AG09319 (cell line): ENCODE measurements at places on chromosomes 5 and 9.
A peak's percentile ranks its signal among the peaks of the same experiment; 100 is the strongest.

GRCh38 chr9:86734771-86735170 lies 212.5 kb downstream of the GAS1 start:
- DNase-seq, result no peak

DNA sequence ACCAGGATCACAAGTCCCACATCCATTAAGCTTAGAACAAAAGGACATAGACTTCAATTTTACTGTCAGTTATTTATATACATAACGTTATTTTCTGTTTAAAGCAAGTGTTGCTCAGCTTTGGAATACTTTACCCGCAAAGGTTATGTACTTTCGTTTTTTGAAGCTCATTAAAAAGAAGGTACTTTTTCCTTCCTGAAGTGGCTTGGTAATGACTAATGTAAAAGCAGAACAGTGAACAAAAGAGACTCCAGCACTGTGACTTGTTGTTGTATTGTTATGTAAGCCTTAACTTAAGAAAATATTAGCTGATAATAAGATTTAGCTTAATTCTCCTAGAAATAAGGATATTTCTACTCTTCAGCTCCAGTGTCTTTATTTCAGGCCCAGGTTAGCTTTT lies 97.3 kb upstream of the SLCO6A1 start:
- no peak for DNase-seq

DNA sequence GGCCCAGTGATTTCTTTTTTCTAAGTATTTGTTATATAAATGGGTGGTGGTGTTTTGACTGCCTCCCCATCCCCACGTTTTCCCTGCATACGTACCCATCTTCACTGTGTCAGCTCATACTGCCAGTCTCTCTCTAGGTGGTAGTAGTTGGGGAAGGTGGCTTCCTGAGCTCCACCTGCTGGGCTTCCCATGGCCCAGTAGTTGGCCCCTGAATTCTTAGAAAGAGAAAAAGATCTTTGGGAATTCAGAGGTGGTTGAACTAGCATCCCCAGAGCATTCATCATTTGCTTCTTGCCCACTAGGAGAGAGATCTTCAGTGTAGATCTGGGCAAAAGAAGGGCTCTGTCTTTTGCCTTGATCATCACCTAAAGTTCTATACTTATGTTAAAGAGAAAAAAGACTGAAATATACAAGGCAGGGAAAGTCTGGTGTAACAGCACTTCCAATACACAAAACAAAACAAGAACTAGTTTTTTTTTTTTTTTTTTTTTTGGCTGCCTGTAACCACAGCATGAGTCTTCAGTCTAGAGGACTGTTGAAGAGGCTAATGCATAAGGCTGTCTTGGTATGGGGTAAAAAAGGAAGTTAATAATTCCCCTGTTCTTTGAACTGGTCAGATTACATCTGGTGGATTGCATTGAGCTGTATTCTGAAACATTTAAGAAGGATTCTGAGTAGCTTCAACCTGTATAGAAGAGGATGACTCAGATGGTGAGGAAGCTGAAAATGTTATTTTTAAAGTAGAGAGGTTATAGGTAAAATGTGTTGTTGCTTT lies 128.7 kb downstream of the ATG10 start:
- DNase-seq, result no peak

GRCh38 chr5:160460377-160461049 lies 38.9 kb downstream of the PTTG1 start:
- no peak for DNase-seq

- no peak for DNase-seq
These were observed 19.0 kb upstream of the SCAMP1 start for GRCh38 chr5:78341440-78341839.

DNA sequence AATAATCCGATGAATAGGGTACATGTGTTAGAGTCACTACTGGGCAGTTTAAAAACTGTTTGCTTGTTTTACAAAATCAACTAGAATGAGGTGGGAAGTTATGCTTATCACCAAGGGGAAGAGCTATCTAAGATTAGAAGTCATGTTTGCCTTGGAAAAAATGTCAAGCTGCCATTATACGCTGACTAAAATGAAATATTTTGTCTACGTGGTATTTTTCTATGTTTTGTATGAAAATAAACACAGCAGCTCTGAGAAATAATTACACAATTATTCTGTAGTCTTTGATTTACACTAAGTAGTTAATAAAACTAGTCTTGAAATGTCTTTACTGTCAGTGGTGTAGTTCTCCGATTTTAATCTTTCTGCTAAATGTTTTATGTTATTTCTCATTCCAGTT lies 241.9 kb upstream of the TARS1 start:
- no peak for DNase-seq

GRCh38 chr5:160269017-160269416 lies 39.7 kb downstream of the FABP6 start:
- DNase-seq, result peak; percentile 7

GRCh38 chr9:136482793-136483588 lies at the start of gene SEC16A:
Gene SEC16A (minus strand): TSS chr9:136483040. CDS start chr9:136477615, 5,425 bp downstream.
- DNase-seq, result peak; percentile 97

GRCh38 chr9:121085661-121086060 lies 10.9 kb downstream of the CNTRL start:
- no peak for DNase-seq

GRCh38 chr9:35945341-35946018 lies 12.5 kb downstream of the OR2S2 start:
- peak; percentile 60 for DNase-seq

DNA sequence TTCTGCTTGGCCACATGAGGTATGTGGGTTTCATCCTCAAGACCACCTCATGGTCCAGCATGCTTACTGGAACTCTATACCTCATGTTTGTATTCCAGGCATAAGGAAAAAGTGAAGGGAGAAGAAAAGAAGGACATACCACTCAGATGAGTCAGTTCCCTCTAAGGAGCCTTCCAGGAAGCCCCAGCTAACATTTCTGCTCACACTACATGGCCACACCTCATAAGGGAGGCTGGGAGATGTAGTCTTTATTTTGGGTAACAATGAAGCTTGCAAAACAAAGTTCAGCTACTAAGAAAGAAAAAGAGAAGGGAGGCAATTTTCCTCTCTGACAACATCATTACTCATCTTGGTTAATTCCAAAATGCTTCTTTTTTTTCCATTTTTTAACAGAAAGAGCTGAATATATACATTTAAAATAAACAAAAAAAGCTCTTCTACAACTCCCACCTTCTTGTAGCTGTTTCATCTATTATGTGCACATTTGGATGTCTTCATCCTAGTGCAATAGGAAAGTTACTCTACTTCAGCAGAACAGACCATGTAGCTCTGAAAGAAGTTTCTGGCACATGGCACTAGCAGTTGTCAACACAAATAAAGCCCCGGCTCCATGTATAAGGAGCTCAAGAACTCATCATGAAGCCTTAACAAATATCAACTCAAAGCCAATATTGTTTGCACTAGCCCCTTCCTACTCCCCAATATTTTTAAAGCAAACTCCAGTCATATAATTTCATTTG lies 123.6 kb upstream of the CCDC112 start:
- DNase-seq, result peak; percentile 73

DNA sequence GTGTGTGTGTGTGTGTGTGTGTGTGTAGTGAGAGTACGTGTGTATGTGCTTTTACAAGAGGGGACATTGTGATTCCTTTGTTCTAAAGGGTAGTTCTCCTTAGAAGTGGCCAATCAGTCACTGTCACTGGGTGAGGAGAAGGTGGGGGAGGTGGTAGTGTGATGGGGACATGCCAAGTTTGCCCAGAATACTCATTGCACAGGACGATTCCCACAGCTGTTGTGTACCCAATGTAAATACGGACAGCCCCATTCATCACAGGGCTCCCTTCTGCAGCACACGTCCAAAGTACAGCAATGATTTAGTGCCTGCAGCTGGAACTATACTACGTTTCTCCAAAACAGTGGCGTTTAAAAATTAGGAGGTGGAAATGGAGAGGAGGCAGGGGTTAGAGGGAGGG lies 287.8 kb downstream of the TLR4 start:
- no peak for DNase-seq
